A549 treated with CpdA at 1 μM for 4 hours (cell line): ENCODE measurements at places on chromosomes 6 and 20. TPM values are rescaled to one million over a fixed set of nuclear protein-coding genes. Genes with fewer than 3 reads are reported as not detected.

FAM50B gene
- total RNA-seq = 3.5 to 5.5 TPM (median 5.0 TPM) in 5 replicates

NOTCH4 gene
- 0.48 to 0.83 TPM (median 0.61 TPM) in 5 replicates for total RNA-seq

SLC22A16 gene
- total RNA-seq = not detected in 5 replicates

NSFL1C gene
- total RNA-seq = 113 to 129 TPM (median 120 TPM) in 5 replicates

EYA2 gene
- 2.6 to 4.0 TPM (median 3.2 TPM) in 5 replicates for total RNA-seq

RAMACL gene
- total RNA-seq = 0.05 to 0.23 TPM (median 0.12 TPM) in 5 replicates

FOXA2 gene
- 12.1 to 20.9 TPM (median 18.2 TPM) in 5 replicates for total RNA-seq
